Mucosa of descending colon (tissue), 3 donors: ENCODE measurements at places on chromosomes 5 and 9.

DNA sequence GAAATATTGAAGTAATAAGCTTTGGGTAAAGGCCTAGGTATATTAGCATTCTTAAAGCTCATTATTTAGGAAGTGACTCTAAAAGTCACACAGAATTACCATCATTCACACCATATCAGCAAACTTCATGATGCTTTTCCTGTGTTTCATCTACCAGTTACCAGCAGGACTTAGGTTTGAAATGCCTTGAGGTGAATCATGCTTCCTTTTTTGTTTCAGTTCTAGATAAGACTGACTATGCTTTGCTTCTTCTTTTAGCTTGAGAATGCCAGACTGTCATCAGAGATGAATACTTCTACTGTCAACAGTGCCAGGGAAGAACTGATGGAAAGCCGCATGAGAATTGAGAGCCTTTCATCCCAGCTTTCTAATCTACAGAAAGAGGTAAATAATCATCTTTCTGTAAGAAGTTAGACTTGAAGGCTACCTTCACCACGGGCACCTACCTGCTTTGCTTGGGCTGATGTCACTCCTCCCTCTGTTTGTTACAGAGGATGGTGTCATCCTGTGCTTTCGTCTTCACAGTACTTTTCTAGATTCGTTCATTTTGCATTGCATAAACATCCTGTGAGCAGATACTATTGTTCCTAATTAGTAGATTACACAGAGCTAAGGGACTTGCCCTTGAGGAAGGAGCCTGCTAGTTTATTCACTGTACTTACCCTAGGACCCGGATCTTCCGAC, 34.7 kb downstream of the LMNB1 start:
- no peak for DNase-seq

GRCh38 chr5:136192015-136192525, 892 bp downstream of the SMIM32 start:
- no peak for DNase-seq

GRCh38 chr5:57989378-57989777, 470.5 kb downstream of the PLK2 start:
- DNase-seq, result no peak

GRCh38 chr5:180049185-180049548, 22.4 kb downstream of the RNF130 start:
- DNase-seq, result no peak

- DNase-seq, result no peak
Measured at GRCh38 chr9:120863833-120864232, 13.2 kb downstream of the PHF19 start.

- DNase-seq, result peak; percentile 61
Measured at GRCh38 chr5:52799358-52799982, 11.8 kb downstream of the ITGA1 start.

- DNase-seq, result no peak
Measured at GRCh38 chr9:136004712-136005111, 43.5 kb upstream of the UBAC1 start.

DNA sequence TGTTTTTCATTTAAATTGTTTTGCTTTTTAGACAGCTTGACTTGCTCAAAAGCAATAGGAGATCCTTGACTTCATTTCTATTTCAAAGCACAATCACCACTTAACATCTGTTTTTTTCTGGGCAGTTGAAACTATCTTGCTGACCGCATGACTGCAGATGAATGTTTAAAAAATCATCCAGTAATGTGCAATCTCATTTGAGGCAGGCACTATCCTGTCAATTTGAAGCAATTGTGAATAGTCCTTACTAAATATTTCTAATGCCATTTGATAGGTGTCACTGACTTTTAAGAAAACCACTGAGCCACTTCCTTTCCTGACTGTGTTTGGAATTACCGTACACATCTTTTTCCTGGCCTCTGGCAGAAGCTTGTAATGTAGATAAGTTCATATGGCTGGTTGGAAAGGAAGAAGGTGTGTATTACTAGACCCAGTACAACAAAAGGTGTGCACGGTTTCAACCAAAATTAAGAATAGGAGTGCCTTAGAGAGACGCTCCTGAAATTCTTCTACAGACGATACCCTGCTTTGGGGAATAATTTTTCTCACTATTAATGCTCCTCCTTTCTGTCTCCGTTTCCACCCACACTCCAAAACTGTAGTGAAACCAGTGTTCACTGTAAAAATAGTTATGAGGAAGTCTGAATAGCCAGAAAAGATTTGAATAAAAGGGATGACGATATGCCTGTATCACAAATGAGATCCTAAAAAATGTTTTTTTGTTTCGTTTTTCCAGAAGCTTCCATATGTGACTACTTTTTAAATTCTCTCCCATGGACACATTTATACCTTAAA, 136.7 kb upstream of the MOCS2 start:
- DNase-seq, result no peak

- no peak for DNase-seq
Measured at GRCh38 chr5:66169534-66169933, 25.4 kb downstream of the SREK1 start.

- DNase-seq, result no peak
Measured at GRCh38 chr5:157956271-157956885, 97.4 kb upstream of the CLINT1 start.

DNA sequence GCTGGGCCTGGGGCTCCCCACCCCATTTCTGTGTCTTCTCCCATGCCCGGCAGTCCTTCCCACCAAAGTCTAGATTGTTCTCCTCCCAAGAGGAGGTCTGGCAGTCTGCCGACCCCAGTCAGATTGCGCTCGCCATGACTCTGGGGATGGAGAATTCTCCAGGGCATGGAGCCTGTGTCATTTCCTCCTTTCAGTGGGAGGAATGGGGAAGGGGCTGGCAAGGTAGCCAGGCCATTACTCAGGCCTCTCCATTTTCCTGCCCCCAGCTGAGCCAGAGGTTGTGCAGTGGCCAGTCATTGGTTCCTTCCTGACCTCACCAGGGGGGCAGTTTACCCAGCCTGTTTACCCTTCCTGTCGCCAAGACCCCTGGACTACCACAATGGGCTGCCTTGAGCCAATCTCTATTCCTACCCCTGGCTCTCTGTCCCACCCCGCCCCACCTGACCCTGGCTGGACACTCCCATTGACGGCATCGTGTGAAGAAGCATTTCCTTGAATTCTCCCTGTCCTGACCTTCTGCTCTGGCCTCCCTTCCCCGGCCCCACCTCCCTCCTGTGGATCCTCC, 628 bp downstream of the SYNPO start:
- DNase-seq, result no peak

GRCh38 chr9:127793093-127793708, 7.4 kb downstream of the CDK9 start:
- no peak for DNase-seq

DNA sequence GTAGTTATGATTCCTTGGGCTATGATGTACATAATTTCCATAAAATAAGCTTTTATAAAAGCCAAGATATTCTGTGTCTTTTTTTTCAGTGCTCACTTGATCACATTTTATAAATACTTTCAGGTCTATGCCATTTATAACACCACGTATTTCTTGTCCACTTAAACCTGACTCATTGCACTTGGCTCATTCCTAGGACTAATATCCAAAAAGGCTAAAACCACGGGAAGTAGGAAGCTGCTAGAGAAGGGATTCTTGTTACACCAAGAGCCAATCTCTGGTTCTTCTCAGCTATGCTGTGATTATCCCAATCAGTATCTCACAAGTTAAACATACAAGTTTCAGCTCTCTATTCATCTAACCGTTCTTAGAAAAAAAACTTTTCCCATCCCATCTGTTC, 80.4 kb upstream of the CDH6 start:
- no peak for DNase-seq

- no peak for DNase-seq
Measured at GRCh38 chr9:130780415-130780814, 54.6 kb upstream of the ABL1 start.

DNA sequence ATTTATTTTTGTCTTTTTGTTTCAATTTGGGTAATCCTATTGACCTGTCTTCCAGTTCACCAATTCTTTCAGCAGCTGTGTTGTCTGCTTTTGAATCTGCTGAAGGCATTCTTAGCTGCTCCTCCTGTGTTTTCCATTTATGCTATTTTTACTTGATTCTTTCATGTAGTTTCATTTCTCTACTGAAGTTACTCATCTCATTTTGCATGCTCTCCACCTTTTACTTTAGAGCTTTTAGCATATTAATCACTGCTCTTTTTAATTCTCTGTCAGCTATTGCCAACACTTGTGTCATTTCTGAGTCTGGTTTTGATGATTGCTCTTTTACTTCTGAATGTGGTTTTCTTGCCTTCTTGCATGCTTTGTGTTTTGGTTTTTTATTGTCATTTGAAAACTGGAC, 496.0 kb upstream of the CLINT1 start:
- DNase-seq, result no peak
